ENCODE measurements at places on chromosomes 1 and 21.
A peak's percentile ranks its signal among the peaks of the same experiment; 100 is the strongest.

DNA sequence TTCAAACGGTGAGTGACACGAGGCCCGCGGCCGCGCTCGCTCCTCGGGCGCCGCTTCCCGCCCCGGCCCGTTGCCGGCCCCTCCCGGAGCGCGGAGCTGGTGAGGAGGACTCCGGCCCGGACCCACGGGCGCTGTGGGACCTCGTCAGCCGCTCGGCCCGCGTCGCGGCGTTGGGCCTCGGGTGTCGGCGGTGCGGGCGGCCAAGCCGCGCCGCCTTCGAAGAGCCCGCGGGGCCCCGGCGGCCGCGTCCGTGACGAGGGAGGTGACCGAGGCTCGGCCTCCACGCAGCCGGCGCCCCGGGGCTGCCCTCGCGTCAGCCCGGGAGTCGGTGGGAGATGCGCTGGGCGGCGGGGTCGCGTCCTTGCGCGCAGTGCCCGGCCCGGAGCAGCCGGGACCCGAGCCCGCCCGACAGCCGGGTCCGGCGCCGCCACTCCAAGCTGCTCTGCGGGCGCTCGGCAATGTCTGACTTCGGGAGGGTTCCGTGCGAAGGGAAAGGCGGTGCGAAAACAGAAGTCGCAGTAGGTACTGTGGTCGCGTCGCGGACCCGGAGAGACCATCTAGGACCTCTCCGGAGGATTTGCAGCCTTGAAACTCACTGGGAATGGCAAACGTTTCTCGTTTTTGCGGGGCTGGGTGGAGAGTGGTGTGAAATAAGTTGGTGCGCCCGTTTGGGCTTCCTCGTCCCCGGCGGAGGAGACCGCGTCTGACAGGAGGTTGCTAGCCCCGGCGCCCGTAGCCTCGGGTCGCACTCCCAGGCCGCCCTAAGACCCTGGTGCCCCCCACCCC lies 829 bp downstream of the SPEN start:
- DNase-seq = peak; percentile 44

GRCh38 chr1:193794239-193794638 lies 607.8 kb upstream of the B3GALT2 start:
- no peak for DNase-seq

GRCh38 chr1:235415008-235415904 lies 48.0 kb downstream of the TBCE start:
- peak; percentile 69 for DNase-seq

DNA sequence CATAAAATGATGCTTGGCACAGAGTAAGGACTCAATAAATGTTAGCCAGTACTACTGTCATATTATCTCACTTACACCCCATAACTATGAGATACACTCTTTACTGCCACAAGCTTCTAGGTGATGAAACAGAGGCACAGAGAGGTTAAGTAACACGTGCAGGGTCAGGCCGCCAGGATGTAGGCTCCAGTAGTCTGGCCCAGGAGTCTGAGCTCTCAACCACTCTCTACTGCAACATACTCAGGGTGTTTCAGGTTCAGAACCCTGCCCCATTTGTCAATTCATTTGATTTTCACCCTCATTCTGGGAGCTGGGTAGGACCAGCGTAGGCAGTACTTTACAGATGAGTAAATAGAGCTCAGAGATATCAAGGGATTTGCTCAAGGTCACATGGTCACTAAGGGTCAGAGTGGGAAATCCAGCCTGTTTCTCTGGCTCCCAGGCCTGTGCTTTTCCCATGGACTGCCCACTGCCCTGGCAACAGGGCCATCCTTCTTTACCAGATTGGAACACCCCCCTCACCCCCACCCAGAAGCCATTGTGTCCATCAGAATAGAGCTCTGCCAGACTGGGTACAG lies 21.2 kb downstream of the IQGAP3 start:
- DNase-seq = no peak

All from WTC11 (cell line).